ENCODE measurements at places on chromosomes 3 and 15.
A peak's percentile ranks its signal among the peaks of the same experiment; 100 is the strongest.

- peak; percentile 66 for DNase-seq
These were observed 66.2 kb downstream of the KLF13 start for GRCh38 chr15:31392761-31393401.

GRCh38 chr3:15428539-15428938 is 1.1 kb downstream of the EAF1 start:
- DNase-seq, result no peak

DNA sequence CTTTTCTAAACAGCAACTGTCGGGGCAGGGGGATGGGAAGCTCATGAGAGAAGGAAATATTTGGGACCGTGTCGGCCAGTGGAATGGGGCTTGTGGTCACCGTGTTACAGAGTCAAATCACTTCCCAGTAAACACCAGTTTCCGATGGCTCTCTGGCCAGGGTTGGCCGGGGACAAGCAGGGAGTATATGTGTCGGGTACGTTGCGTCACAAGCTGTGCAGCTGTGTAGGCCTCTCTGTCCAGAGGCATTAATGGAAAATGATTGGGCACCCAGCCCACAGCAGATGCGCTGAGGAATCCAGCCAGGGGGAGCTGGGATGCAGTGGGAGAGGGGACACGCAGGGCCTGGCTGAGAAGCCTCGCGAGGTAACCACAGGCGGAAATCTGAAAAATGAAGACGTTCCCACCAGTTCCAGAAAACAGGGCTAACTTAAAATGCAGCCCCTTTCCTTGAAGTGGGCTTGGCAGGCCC is 15.8 kb upstream of the ALDH1A3 start:
- no peak for DNase-seq

DNA sequence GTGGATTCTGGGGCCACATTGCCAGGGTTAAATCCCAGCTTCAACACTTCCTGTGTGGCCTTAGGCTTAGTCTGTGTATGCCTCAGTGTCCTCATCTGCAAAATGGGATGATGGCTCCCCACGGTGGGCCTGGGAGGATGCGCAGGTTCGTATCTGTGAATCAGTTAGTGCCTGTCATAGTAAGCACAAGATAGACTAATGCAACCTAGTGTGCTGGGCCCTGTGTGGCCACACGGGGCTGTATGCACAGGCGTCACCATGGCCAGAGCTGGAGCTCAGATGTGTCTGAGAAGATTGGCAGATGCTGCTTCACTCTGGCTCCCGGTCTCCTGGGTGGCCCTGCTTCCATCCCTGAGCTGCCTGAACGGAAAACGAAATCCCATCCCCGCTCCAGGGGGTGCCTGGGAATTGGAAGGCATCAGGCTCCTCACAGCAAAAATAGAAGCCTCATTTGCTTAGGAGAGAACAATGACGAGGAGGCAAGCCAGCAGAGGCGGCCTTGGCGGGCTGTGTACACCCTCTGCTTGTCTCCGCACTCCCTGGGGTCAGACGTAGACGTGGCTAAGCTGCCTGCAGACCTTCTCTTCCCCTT is 103.6 kb downstream of the APBA2 start:
- no peak for DNase-seq

- no peak for DNase-seq
These were observed 272.3 kb downstream of the IL5RA start for GRCh38 chr3:2837910-2838309.

- no peak for DNase-seq
These were observed 14.1 kb downstream of the ANKRD34C start for GRCh38 chr15:79296583-79296982.

DNA sequence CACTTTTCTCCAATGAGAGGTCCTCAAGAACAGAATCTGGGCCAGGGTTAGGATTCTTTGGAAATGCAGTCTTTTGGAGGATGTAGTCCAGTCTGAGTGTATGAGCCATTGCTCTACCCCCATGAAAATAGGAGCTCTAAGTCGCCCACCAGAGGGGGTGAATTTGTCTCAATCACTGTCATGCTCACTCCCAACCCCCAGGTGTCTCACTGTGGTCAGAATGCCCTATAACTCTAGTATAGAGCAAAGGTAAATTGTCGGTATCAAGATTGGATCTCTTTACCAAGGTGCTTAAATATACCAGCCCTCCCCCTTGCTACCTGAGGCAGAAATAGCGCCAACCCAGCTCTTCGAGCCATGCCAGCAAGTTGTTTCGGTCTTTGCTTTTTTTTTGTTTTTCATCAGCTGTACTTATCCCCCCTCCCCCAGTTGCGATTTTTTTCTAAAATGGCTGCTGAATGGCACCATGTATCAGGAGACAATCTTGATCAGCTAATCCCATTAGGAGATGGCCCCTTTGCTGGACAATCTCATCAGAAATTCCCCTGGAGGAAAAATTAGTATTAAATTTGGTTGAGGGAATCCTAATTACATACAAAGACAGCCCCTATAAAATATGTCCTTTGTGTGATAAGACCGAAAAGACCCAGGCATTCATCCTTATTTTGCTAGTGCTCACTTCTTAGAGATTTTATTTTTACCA is 130.7 kb downstream of the EBLN2 start:
- DNase-seq, result no peak

DNA sequence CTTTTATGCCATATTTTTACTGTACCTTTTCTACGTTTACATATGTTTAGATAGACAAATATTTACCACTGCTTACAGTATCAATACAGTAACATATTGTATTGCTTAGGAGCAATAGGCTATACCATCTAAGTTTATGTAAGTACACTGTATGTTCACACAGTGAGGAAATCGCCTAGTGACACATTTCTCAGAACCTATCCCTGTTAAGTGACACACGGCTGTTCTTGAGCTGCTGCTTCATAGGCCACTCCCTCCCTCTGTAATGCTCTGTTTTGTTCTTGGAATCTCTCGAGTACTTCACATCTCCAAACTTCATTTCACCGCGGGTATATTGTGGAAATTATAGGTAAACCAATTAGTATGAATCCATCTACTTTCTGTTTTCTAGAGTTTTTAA is 13.4 kb upstream of the SELENOT start:
- peak; percentile 18 for DNase-seq

DNA sequence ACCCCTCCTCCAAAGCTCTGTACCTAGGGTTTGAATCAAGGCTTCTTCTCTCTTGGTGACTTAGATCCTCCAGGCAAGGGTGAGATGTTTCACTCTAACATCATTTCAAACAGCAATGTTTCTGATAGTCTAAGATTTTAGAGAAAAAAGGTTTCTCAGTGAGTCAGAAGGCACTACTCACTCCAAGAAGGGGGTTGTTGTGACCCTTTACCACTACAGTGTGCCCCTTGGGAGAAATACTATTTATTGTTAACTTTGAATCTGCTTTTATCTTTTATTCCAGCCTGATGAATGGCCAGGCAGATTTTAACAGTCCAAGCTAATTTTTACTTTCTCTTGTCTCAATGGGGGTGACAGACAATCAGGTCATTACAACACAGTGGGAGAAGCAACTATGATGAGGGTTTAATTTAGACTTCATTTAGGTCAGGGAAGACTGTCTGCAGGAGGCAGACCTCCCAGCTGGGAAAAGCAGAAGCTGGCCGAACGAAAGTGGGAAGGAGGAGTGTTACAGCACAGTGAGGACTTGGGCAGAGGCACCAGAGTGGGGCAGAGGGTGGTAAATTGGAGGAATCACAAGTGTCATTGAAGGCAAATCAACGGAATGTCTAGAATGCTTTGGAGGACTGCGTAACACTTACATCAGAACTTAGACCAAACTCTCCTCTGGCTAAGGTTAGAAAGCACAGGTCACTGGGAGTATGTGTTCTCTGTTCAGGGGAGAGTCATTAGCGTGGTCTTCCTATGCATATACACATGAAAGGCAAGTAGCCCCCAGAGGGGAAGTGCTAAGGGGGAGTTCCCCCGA is 21.2 kb downstream of the ZNF860 start:
- no peak for DNase-seq

DNA sequence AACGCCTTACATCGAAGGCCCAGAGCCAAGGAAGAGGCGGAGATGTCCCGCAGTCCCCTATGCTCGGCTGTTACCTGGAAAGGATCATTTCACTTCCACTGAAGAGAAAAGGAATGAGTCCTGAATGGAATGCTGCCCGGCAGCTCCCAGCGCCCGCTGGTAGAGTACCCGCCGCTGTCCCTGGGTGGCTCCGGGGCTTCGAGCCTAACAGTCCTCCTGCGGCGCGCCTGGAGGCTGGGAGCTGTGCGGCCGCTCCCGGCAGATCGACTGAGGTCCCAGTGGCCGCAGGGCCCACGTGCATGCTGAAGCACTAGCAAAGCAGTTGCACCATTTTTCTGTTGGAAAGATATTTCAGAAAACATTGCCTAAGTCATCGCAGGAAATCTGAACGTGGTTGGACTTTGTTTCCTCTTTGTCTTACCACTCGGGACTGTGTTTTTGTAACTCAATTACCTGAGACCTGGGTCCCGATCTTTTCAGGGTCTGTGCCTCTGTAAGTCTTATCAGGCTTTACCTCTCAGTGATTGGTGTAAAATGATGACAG is 984 bp downstream of the RNU6-1 start:
- DNase-seq, result peak; percentile 89

- no peak for DNase-seq
These were observed 46.6 kb upstream of the RASGRP1 start for GRCh38 chr15:38611228-38611627.

All from thyroid gland (tissue), 4 donors.